IMR-90 (cell line): ENCODE measurements at places on chromosomes 16 and 17. TPM values are rescaled to one million over a fixed set of nuclear protein-coding genes. Genes with fewer than 3 reads are reported as not detected.
A peak's percentile ranks its signal among the peaks of the same experiment; 100 is the strongest.

The UBE2O gene
- 17.6 and 20.0 TPM in 2 replicates for total RNA-seq

- H3K27me3 ChIP-seq = no peaks in the 10 kb centered on the region; the same call in 1 of the 2 replicates
- no peak overlapping the region for H3K27ac ChIP-seq
- no peaks in the 10 kb centered on the region; the same call in 1 of the 2 replicates for H3K4me1 ChIP-seq
- peak; percentile 41 for DNase-seq
- no peaks in the 10 kb centered on the region for H3K36me3 ChIP-seq
- no peak overlapping the region for H3K4me3 ChIP-seq
Measured at GRCh38 chr16:64417711-64418227, 704.1 kb downstream of the CDH11 start.

DNA sequence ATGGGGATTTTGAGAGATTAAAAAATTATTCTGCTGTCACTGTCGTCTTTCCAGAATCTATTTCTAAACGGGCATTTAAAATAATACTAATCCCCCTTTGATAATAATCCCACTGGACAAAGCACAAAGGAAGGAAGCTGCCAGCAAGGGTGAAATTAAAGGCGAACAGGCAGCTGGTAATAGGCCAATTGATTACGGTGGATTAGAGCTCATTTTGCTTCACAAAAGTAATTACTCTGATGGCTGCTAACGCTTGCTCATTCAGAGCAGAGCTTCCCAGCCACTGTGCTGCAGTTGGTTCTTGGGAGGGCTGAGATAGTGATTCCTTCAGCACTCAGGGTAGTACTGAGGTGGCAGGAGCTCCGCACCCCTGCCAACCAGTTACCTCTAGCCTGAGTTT, 205.7 kb downstream of the SNX29 start:
- no peaks in the 10 kb centered on the region for H3K36me3 ChIP-seq
- no peak overlapping the region for H3K27ac ChIP-seq
- no peaks in the 10 kb centered on the region for H3K27me3 ChIP-seq
- DNase-seq = no peak

GRCh38 chr17:57899822-57900221, 50.0 kb upstream of the MRPS23 start:
- H3K36me3 ChIP-seq = no peaks in the 10 kb centered on the region
- no peaks in the 10 kb centered on the region for H3K27me3 ChIP-seq
- H3K4me3 ChIP-seq = no peak overlapping the region
- H3K4me1 ChIP-seq = peaks cover 37% of the 10 kb centered on the region

DNA sequence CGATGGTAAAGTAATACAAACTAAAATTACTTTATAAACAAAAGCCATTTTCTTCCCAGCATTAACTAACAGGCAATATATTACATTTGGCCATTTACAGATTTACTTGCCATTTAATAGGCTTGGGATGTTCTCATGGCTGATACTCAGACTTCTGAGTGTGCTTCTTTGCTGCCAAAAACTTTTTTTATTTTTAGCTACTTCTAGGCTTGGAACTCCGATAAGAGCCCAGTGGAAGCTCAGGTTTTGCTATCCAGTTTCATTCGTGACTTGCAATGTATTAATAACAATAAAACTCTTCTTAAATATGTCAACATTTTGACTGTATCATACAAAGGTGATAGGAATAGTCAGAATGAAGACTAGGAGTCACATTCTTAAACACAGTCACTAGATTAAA, 152.3 kb downstream of the ITFG1 start:
- H3K27ac ChIP-seq = no peak overlapping the region
- H3K4me3 ChIP-seq = no peak overlapping the region
- peak; percentile 2 for DNase-seq

The MYL11 gene
- total RNA-seq = not detected in 2 replicates

The SDR42E2 gene
- not detected in 2 replicates for total RNA-seq

The MED31 gene
- 5.6 and 8.1 TPM in 2 replicates for total RNA-seq

The SAMD14 gene
- 1.4 TPM in 2 replicates for total RNA-seq

The TLCD1 gene
- total RNA-seq = 3.6 and 3.9 TPM in 2 replicates

GRCh38 chr17:42895185-42895555, 5.4 kb upstream of the G6PC1 start:
- H3K4me1 ChIP-seq = peaks cover 6% of the 10 kb centered on the region; the same call in 1 of the 2 replicates
- DNase-seq = peak; percentile 90
- no peak overlapping the region for H3K4me3 ChIP-seq
- H3K27ac ChIP-seq = no peak overlapping the region
- no peaks in the 10 kb centered on the region for H3K36me3 ChIP-seq

- DNase-seq = no peak
- no peaks in the 10 kb centered on the region for H3K27me3 ChIP-seq
- H3K4me1 ChIP-seq = peaks cover 3% of the 10 kb centered on the region; the same call in 1 of the 2 replicates
- H3K4me3 ChIP-seq = no peak overlapping the region
- H3K36me3 ChIP-seq = no peaks in the 10 kb centered on the region
- no peak overlapping the region for H3K27ac ChIP-seq
Measured at GRCh38 chr17:2950846-2951245, 112.6 kb downstream of the OR1D5 start.

- H3K4me3 ChIP-seq = no peak overlapping the region
- no peak for DNase-seq
- H3K27ac ChIP-seq = no peak overlapping the region
- no peaks in the 10 kb centered on the region for H3K27me3 ChIP-seq
Measured at GRCh38 chr17:63564562-63564961, 14.3 kb downstream of the DCAF7 start.

The CRK gene
- total RNA-seq = 100 and 123 TPM in 2 replicates

DNA sequence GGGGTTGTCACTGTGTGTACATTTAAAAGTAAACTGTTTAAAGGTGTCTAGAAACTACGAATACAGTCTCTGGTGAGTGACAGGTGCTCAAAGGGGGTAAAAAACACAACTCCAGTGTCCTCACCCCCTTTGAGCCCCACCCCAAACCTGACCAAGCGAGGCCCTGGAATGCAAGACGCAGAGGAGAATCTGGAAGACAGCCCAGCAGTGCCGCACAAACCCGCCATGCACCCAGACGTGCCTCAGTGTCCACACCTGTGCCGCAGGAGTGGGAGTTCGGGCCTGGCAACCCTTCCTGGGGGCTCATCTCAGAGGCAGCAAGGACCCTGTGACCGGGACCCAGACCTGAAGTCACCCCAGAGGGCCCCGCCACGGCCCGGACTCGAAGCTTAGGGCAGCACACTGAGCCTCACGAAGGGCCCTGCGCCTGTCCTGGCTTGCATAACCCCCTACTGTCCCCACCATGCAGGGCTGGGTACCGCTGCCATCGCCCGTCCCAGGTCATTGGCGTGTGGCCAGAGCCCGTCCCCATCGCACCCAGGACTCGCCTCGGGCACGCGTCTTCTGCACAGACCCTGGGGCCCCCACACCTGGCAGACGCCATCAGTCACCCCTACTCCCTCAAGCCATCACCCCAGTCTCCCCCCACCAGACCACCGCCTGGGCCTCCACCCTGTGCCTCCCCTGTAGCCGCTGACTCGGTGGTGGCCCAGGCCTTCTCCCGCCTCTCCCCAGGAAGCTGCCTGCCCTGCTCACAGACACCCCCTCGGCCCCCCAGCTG, 33.0 kb upstream of the ZC3H18 start:
- DNase-seq = no peak
- H3K4me1 ChIP-seq = peaks cover 12% of the 10 kb centered on the region
- no peak overlapping the region for H3K27ac ChIP-seq
- no peak overlapping the region for H3K4me3 ChIP-seq
- peaks cover 32% of the 10 kb centered on the region for H3K27me3 ChIP-seq
- peaks cover 2% of the 10 kb centered on the region; the same call in 1 of the 2 replicates for H3K36me3 ChIP-seq

GRCh38 chr17:56231693-56232092, 78.4 kb downstream of the ANKFN1 start:
- DNase-seq = no peak
- H3K36me3 ChIP-seq = no peaks in the 10 kb centered on the region
- no peak overlapping the region for H3K27ac ChIP-seq
- no peak overlapping the region for H3K4me3 ChIP-seq
- H3K4me1 ChIP-seq = no peaks in the 10 kb centered on the region

DNA sequence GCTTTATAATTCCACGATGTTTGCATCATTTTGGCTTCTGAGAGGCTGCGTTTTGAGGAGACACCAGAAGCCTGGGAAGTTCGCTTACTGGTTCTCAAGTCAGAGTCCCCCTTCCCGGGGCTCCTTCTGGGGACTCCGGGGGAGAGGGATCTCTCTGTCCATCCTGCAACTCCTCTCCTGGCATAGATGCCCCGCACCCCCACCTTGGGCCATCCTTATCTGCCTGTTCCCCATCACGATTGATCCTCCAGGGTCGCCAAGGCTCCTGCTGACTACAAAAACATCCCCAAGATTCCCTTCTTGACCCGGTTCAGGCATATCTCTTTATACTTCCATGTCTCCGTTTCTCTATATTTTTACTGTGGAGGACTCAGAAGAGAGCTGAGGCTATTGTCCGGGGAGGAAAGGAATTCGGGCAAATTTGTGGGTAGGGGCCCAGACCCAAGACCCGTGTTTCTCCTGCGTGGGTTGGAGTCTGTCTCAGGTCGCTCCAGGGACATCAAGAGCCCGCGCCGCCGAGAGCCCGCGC, 18.4 kb upstream of the HOXB13 start:
- H3K27me3 ChIP-seq = peaks cover 92% of the 10 kb centered on the region
- H3K4me1 ChIP-seq = no peaks in the 10 kb centered on the region
- no peak overlapping the region for H3K27ac ChIP-seq
- no peak overlapping the region for H3K4me3 ChIP-seq
- DNase-seq = no peak

GRCh38 chr17:1928976-1929375, 96.2 kb downstream of the RTN4RL1 start:
- no peaks in the 10 kb centered on the region for H3K36me3 ChIP-seq
- H3K27ac ChIP-seq = no peak overlapping the region
- no peak overlapping the region for H3K4me3 ChIP-seq

The PEX12 gene
- total RNA-seq = 6.7 and 7.9 TPM in 2 replicates

The ZFP3 gene
- 0.54 and 0.83 TPM in 2 replicates for total RNA-seq
